ENCODE measurements at places on chromosomes 12 and 14.

GRCh38 chr12:95181103-95181502 is 36.2 kb downstream of the FGD6 start:
- H3K4me1 ChIP-seq: peaks cover 4% of the 10 kb centered on the region
- no peak overlapping the region for H3K27ac ChIP-seq
- no peaks in the 10 kb centered on the region for H3K27me3 ChIP-seq
- H3K36me3 ChIP-seq: no peaks in the 10 kb centered on the region

DNA sequence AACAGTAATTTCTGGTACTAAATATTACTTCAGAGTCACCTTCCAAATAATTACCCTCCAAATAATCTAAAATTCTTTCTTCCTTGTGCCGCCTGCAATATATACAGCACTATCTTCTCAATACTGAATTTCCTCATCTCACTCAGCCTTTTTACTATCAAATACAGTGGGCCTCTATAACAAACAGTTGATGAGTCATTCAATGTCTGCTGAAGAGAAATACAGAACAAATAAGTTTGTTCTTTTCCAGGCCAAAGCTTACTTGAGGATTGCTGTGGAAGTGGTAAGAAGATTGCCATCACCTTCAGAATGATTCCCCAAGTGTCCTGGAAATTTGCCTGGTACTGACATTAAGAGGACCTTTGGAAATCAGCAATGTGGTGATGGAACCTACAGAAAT is 218.2 kb upstream of the ARHGAP5 start:
- H3K27me3 ChIP-seq: no peaks in the 10 kb centered on the region
- DNase-seq: no peak
- peaks cover 37% of the 10 kb centered on the region for H3K36me3 ChIP-seq
- no peak overlapping the region for H3K4me3 ChIP-seq

GRCh38 chr14:52776816-52777215 is 14.6 kb downstream of the GNPNAT1 start:
- H3K4me3 ChIP-seq: no peak overlapping the region
- peaks cover 50% of the 10 kb centered on the region for H3K36me3 ChIP-seq
- H3K27me3 ChIP-seq: no peaks in the 10 kb centered on the region
- H3K4me1 ChIP-seq: no peaks in the 10 kb centered on the region
- no peak overlapping the region for H3K27ac ChIP-seq

GRCh38 chr12:4282892-4283511 is 9.4 kb downstream of the CCND2 start:
- H3K27ac ChIP-seq: no peak overlapping the region
- H3K4me1 ChIP-seq: peaks cover 26% of the 10 kb centered on the region
- no peaks in the 10 kb centered on the region for H3K27me3 ChIP-seq
- peaks cover 96% of the 10 kb centered on the region for H3K36me3 ChIP-seq
- no peak for DNase-seq
- no peak overlapping the region for H3K4me3 ChIP-seq

DNA sequence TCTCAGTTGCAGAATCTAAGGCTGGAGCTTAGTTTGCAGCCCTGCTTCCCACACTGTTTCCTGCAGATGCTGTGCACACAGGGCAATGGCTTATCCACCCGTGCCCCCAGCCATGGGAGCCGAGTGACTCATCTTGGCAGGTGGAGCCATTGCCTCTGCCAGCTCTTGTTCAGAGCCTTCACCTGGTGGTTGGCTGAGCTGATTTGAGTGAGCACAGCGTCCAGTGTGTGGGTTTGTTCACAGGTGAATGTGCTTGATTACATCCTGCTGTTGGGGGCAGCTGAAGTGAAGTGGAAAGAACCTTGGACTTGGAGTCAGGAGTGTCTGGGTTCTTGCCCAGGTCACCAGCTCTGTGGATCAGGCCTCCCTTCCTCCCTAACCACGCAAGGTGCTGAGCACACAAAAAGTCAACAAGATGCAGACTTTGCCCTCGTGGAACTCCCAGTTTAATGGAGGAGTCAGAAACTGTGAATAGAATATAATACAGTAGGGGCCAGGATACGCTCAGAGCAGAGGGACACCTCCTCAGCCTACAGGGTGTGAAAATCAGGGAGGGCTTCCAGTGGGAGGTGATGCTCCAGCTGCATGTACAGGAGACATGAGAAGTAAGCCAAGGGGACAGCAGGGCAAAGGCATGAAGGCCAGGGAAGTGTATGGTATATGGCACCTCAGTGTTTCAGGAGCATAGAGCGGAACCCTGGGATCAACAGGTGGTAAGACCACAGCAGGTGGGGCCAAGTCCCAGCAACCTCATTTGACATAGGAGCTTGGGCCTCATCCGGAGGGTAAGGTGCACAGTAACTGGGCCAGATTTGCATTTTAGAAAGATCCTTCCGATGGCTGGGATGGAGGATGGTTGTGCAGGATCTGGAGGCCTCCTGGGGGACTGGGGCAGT is 22.8 kb downstream of the JDP2 start:
- H3K4me1 ChIP-seq: peaks cover 8% of the 10 kb centered on the region
- H3K4me3 ChIP-seq: no peak overlapping the region
- peaks cover 29% of the 10 kb centered on the region for H3K36me3 ChIP-seq
- H3K27ac ChIP-seq: no peak overlapping the region
- no peaks in the 10 kb centered on the region for H3K27me3 ChIP-seq

- H3K4me1 ChIP-seq: no peaks in the 10 kb centered on the region
- no peak for DNase-seq
- H3K36me3 ChIP-seq: no peaks in the 10 kb centered on the region
- no peak overlapping the region for H3K4me3 ChIP-seq
These were observed 400.7 kb downstream of the DAD1 start for GRCh38 chr14:22188318-22188717.

DNA sequence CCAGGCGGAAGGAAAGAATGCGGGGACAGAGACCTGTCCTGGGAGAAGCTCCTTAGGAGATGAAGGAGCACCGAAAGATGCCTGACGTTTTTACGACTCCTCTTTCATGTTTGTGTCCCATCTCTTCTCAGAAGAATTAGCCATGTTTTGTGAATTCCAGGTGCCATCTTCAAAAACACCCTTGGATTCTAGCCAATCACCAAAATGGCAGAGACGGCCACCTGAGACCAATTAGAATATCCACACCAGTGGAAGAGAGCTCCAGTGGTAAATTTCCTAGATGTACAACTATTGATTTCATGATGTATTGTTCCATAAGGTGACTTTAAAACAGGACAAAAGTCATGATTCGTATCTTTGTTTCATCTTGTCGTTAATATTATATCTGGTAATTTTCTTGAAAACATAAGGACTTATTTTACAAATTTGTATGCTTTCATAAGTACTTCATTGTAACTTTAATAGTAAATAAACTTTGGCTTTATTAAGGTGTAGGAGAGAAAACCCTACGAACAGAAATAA is 62.3 kb upstream of the NUDT4 start:
- peaks cover 3% of the 10 kb centered on the region for H3K4me1 ChIP-seq
- H3K36me3 ChIP-seq: no peaks in the 10 kb centered on the region
- H3K27me3 ChIP-seq: no peaks in the 10 kb centered on the region
- DNase-seq: no peak

- H3K4me3 ChIP-seq: no peak overlapping the region
- peaks cover 88% of the 10 kb centered on the region for H3K36me3 ChIP-seq
- peaks cover 13% of the 10 kb centered on the region for H3K4me1 ChIP-seq
- no peaks in the 10 kb centered on the region for H3K27me3 ChIP-seq
- H3K27ac ChIP-seq: no peak overlapping the region
These were observed 20.9 kb downstream of the COX16 start for GRCh38 chr14:70338550-70338949.

- no peaks in the 10 kb centered on the region for H3K36me3 ChIP-seq
- peaks cover 9% of the 10 kb centered on the region for H3K4me1 ChIP-seq
- H3K27ac ChIP-seq: no peak overlapping the region
- H3K4me3 ChIP-seq: peak overlapping the region; percentile 3
- H3K27me3 ChIP-seq: no peaks in the 10 kb centered on the region
- no peak for DNase-seq
These were observed 8.1 kb upstream of the RNF34 start for GRCh38 chr12:121391619-121392324.

- peaks cover 56% of the 10 kb centered on the region for H3K27me3 ChIP-seq
- no peak for DNase-seq
- peaks cover 12% of the 10 kb centered on the region for H3K4me1 ChIP-seq
- peak within 1 kb of the TSS; percentile 69 for H3K4me3 ChIP-seq
These were observed at the start of gene FOXG1 for GRCh38 chr14:28766469-28766955. Gene FOXG1, plus strand, starts transcription at chr14:28766787. Its CDS starts 493 bp downstream, at chr14:28767280.

DNA sequence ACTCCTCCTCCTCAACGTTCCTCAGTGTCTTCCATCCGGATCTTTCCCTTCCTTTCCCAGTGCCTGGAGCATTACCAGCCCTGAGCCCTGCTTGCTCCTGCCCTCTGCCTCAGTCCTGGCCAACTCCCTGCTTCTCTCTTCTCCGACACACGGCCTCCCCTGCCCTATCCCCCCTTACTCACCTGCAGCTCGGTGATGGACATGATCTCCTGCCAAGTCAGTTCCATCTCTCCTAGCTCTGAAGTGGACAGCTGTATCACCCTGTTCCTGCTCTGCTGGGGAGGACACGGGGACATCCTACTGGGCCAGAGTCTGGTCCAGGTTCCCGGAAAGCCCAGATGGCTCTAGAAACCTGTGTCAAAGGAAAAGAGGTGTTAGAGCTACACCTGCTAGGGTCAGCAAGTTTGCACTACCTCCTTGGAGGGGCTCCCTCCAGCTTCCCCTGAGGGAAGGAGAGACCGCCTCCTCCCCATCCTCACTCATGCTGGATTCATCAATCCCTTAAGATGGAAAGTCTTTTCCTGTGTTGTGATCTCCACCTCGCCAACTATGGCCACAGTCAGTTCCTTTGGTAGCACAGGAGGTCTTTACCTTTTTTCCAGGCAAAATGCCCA is 5.8 kb downstream of the NFE2 start:
- no peak for DNase-seq
- peaks cover 2% of the 10 kb centered on the region for H3K36me3 ChIP-seq
- H3K27ac ChIP-seq: no peak overlapping the region
- peaks cover 19% of the 10 kb centered on the region for H3K27me3 ChIP-seq

GRCh38 chr14:77245820-77246219 is 25.2 kb downstream of the NGB start:
- no peak overlapping the region for H3K27ac ChIP-seq
- H3K4me1 ChIP-seq: peaks cover 37% of the 10 kb centered on the region
- no peak overlapping the region for H3K4me3 ChIP-seq
- no peaks in the 10 kb centered on the region for H3K27me3 ChIP-seq
- H3K36me3 ChIP-seq: no peaks in the 10 kb centered on the region

DNA sequence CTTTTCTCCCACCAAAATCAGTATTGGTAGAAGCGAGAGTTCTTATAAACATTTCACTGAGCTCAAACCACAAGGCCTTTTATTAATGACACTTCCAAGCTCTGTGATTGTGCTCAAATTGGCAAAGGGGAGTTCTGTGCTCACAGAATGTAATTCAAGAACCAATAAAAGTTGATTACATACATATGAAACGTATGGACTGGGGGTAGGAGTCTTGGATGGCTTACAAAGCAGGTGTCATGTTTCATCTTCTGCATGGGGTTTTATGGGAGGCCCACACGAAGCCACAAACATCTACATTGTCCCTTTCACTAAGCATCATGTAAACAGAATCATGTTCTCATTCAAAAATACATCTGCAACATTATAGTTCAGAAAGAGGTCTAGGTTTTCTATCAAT is 828.3 kb downstream of the VRK1 start:
- H3K4me1 ChIP-seq: no peaks in the 10 kb centered on the region
- DNase-seq: no peak
- H3K27me3 ChIP-seq: no peaks in the 10 kb centered on the region
- no peak overlapping the region for H3K4me3 ChIP-seq

DNA sequence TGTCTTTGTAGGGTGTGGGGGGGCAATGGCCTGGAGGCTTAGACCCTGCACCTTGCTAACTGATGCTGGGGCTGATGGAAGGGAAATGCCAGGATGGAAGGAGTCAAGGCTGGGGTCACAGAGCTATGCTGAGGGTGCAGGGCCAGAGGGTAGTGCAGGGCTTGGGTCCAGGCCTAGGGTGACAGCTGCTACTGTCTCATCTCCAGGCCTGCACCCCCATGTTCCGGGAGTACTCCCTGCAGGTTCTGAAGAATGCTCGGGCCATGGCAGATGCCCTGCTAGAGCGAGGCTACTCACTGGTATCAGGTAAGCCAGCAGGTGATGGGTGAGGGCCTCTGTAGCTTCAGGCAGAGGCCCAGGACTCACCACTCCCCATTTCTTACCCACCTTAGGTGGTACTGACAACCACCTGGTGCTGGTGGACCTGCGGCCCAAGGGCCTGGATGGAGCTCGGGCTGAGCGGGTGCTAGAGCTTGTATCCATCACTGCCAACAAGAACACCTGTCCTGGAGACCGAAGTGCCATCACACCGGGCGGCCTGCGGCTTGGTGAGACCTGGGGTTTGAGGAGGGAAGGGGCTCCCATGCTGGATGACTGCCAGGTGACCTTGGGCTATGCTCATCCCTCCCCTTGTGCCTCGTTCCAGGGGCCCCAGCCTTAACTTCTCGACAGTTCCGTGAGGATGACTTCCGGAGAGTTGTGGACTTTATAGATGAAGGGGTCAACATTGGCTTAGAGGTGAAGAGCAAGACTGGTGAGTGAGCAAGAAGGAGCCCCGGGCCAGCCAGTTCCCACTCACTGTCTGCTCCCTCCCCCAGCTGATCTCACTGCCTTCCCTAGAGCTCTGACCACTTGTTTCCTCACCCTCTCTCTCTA is 4.1 kb downstream of the SHMT2 start:
- peaks cover 94% of the 10 kb centered on the region for H3K4me1 ChIP-seq
- peaks cover 54% of the 10 kb centered on the region for H3K36me3 ChIP-seq

DNA sequence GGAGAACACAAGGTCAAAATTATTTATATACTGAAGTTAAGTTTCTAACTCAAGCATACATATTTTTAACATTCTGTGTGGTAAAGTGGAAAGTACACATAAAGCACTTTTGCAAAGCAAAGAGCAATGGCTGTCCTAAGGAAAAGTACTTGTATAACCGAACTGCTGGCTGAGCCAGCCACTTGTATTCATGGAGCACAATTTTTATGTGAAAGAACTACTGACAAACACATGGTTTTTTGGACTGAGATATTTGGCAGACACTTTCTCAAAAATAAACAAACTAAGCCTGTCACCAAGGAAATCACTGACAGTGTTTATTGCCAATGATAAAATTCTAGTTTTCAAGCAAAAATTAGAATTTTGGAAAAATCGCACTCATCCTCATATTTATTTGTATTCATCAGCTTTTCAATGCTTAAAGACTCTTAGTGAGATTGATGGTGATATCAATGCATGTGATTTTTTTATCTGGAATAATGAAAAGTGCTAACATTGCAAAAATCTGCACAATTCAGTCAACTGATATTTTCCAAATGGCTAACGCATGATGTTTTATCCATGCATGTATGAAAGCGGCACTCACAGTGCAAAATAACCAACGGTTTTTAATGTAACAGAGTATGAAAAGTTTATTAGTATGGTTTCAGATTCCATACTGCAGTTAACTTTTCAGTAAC is 125.3 kb downstream of the IPO8 start:
- H3K27ac ChIP-seq: no peak overlapping the region
- peaks cover 3% of the 10 kb centered on the region for H3K27me3 ChIP-seq
- H3K36me3 ChIP-seq: no peaks in the 10 kb centered on the region
- H3K4me1 ChIP-seq: no peaks in the 10 kb centered on the region
- no peak for DNase-seq
- H3K4me3 ChIP-seq: no peak overlapping the region

- H3K27ac ChIP-seq: peak overlapping the region; percentile 30
- peaks cover 28% of the 10 kb centered on the region for H3K4me1 ChIP-seq
- H3K27me3 ChIP-seq: peaks cover 18% of the 10 kb centered on the region
- DNase-seq: no peak
- H3K4me3 ChIP-seq: no peak overlapping the region
These were observed 6.0 kb downstream of the EXOC3L4 start for GRCh38 chr14:103100281-103101121.

GRCh38 chr12:18422871-18423270 is 161.6 kb downstream of the PIK3C2G start:
- no peaks in the 10 kb centered on the region for H3K27me3 ChIP-seq
- no peaks in the 10 kb centered on the region for H3K36me3 ChIP-seq
- H3K27ac ChIP-seq: no peak overlapping the region
- H3K4me3 ChIP-seq: no peak overlapping the region
- no peak for DNase-seq
- no peaks in the 10 kb centered on the region for H3K4me1 ChIP-seq

All from activated B cell treated with CpG ODN at 0.5 μM for 24 hours (primary cell).